ENCODE measurements at places on chromosomes 7 and 10.

- no peak for DNase-seq
Measured at GRCh38 chr10:66218981-66219587, 706.8 kb upstream of the LRRTM3 start.

GRCh38 chr7:41870461-41871138, 167.7 kb upstream of the INHBA start:
- DNase-seq = no peak

DNA sequence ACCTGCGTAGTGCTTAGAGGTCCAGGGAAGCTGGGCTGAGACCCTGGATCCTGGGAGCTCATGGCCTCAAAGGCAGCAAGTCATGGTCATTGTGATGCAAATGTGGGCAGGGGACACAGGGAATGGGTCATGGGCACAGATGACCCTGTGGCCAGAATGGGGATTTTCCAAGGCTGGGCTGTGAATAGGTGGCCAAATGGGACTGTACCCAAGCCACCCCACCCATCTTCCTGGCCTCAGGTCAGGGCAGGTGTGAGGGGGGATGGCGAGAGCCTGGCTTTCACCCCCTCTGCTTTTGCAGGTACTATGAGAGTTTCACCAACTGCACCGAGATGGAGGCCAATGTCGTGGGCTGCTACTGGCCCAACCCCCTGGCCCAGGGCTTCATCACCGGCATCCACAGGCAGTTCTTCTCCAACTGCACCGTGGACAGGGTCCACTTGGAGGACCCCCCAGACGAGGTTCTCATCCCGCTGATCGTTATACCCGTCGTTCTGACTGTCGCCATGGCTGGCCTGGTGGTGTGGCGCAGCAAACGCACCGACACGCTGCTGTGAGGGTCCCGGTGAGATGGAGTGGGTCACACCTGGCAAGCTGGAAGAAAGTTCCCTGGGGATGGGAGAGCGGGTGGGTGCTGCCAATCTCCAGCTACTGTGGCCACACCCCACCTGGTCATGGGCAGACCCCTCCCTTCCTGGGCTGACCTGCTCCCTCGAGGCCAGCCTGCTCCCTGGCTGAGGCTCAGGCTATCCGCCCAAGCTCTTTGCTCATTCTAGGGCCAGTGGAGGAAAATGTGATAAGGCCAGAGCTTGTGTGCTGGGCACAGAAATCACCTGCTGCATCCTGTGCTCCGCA, 25.5 kb downstream of the RAMP3 start:
- no peak for DNase-seq

DNA sequence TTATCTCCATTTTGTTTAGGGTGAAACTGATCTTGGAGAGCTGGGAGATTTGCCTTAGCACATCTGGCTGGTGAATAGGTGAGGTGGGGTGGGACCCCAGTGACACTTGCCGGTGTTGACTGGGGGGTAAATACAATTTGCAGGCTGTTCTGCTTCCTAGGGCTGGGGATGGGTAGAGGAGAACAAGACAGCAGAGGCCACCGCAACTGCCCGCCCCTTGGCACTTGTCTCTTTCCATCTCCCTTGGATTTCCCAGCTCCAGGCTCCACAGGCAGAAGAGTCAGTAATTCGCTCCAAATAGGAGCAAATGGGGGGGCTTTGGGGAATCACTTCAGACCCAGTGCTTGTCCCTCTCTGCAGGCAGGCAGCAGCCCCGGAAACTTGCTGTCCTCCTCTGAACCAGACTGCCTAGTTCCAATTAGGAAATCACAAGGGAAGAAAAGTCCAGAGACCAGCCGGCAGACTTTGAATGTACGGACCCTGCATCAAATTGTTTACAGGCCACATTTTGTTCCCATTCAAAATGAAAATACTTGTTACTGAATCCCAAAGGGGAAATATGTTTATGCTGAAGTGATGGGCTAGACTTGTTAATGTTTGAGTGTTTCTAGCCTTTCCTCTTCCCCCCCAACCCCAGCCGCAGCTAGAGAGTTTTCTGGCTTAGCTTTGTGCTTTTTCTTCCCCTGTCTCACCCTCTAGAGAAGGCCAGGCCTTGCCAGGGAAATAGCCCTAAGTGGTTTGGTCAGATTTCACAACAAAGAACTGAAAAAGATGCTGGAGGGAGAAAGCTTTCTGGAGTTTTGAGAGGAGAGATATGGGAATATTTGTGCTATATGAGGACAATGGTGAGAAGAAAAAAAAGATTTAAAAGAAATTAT, 10.0 kb upstream of the INPP5F start:
- no peak for DNase-seq

GRCh38 chr10:132402781-132403241, 5.8 kb downstream of the PWWP2B start:
- no peak for DNase-seq

DNA sequence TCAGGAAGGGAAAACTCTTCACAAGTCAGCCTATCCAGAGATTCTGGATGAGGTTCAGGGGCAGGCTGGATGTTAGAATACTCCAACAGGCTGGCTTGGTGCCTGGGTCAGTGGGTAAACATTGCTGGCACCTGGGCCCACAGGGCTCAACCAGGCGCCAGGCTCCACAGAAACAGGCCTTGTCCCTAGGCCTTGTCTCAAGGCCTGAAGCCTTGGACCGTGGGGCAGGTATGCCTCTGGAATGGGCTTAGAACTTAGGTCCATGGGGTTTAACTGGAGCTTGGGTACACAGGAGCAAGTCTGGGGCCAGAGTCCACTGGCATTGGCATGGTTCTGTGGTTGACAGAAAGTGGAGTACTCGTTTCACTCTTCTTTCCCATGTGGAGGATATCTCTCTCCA, 263.0 kb upstream of the ETV1 start:
- no peak for DNase-seq

GRCh38 chr7:110375068-110375467, 715.9 kb upstream of the LRRN3 start:
- DNase-seq = no peak

GRCh38 chr10:31905586-31905985, 23.0 kb downstream of the ARHGAP12 start:
- DNase-seq = no peak

- no peak for DNase-seq
Measured at GRCh38 chr7:37084303-37084702, 360.0 kb upstream of the AOAH start.

- DNase-seq = no peak
Measured at GRCh38 chr7:67343114-67343513, 346.5 kb downstream of the TYW1 start.

- no peak for DNase-seq
Measured at GRCh38 chr10:91681361-91682276, 48.7 kb upstream of the PPP1R3C start.

GRCh38 chr7:91566402-91566732, 302.1 kb downstream of the FZD1 start:
- no peak for DNase-seq

GRCh38 chr10:119268428-119268827, 61.1 kb downstream of the GRK5 start:
- no peak for DNase-seq

- DNase-seq = no peak
Measured at GRCh38 chr7:2151237-2151636, 81.5 kb downstream of the MAD1L1 start.

- DNase-seq = no peak
Measured at GRCh38 chr7:8105449-8106095, 137.0 kb downstream of the GLCCI1 start.

DNA sequence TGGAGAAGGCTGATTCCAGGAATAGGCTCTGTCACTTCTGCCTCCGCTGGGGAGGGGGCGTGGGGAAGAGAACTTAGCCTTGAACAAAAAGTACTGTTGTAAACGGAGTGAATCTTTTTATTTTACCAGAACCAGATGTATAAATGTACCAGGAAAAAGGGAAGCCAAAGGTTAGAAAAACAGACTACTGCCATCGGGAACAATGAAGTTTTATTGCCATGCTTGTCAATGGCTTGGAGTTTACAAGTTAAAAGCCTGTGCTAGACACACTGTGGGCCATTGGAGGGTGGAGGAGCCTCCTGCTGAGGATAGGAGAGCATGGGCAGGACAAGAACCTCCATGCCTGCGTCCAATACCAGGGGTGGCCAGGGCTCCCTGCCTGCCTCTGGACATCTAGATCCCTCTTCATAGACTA, 161.7 kb upstream of the LYZL2 start:
- no peak for DNase-seq

- DNase-seq = no peak
Measured at GRCh38 chr7:26553582-26553981, 261.9 kb downstream of the SNX10 start.
